Stimulated activated CD8-positive, alpha-beta memory T cell treated with anti-CD3 and anti-CD28 coated beads, Interleukin-15, amount 100 ng/mL, for 4 hours (primary cell): ENCODE measurements at places on chromosomes 7 and 10.

GRCh38 chr7:3892686-3893085 lies 591.6 kb downstream of the SDK1 start:
- DNase-seq, result no peak

GRCh38 chr10:61363006-61363405 lies 90.2 kb downstream of the TMEM26 start:
- DNase-seq, result no peak

- no peak for DNase-seq
Observed at GRCh38 chr7:77413861-77414424, 2.2 kb downstream of the GSAP start.

DNA sequence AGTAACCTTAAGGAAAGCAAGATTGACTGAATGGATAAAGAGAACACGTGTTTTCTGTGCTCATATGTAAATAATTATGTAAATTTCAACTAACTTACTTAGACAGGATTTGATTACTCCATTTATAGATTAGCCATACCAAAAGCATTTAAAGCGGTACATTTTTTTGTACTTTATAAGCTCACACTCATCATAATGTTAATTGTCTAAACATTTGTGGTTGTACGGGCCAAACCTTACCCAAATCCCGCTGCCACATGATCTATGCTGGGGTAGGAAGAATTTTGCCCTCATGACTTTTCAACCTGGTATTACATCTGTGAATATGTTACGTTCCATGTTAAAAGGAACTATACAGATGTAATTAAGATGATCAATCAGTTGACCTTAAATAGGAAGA lies 29.1 kb downstream of the MKX start:
- no peak for DNase-seq

DNA sequence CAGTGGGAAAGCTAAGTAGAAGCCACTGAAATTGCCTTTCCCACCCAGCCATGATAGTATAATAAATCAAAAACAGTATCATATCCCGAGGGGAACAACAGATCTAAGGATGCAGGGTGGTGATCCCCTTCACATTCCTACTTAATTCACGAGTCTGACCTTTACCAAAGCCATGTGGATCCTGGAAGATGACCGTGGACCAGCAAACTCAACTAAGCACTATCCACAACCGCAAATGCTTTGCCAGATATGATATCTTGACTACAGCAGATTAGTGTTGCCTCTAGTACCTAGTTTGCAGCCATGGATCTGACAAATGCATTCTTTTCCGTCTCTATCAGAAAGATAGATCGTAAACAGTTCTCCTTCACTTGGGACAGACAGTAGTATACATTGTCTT lies 67.3 kb upstream of the IL6 start:
- DNase-seq, result no peak

DNA sequence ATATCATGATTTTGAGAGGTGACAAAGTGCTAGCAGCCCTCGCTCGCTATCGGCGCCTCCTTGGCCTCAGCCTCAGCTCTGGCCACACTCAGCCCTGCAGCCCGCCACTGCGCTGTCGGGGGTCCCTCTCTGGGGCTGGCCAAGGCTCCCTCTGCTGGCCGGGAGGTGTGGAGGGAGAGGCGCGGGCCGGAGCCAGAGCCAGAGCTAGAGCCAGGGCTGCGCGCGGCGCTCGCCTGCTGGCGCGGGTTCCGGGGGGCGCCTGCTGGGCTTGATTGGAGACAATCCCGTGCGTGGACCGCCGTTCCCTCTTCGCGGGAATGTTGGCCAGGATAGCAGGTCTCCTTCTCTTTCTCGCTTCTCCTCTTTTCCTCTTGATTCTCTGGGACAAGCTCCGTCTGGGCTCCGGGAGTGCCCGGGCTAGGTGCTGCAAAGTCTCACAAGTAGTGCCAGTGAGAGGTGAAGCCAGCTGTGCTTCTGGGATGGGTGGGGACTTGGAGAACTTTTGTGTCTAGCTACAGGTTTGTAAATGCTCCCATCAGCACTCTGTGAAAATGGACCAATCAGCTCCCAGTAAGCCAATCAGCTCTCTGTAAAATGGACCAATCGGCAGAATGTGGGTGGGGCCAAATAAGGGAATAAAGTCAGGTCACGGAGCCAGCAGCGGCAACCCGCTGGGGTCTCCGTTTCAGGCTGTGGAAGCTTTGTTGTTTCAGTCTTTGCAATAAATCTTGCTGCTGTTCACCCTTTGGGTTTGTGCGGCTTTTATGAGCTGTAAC lies 43.4 kb upstream of the ELMO1 start:
- no peak for DNase-seq

DNA sequence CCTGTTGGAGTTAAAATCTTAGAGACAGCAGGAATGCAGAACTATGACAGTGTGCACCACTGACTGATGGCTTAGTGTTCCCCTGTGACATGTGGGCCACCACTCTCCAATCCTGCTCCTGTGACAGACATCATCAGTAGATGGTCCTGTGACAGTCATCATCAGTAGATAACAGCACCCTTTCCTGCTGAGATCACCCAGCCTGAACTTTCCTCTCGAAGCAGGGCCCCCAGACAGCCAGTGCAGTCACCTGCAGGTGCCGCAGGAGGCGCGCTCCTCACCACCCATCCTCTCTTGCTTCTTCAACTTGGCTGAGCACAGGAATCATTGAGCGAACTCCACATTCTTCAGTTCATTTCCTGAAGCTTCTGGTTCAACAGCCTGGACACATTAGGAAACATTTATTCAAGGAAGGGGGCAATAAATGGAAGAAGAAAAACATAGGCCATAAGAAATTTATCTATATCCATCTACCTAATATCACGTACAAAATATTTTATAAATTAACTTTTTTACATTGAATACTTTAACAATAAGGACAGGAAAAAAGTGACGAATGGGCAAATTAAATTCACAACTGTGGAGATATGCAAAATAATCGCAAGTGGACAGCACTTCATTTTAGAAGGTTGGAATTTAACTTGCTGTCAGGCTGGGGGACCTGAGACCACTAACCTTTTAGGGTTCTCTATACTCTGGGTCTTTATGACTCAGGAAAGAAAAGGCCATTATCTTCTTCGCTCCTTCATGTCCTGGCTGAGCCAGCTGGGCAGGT lies 32.0 kb upstream of the MKI67 start:
- no peak for DNase-seq

DNA sequence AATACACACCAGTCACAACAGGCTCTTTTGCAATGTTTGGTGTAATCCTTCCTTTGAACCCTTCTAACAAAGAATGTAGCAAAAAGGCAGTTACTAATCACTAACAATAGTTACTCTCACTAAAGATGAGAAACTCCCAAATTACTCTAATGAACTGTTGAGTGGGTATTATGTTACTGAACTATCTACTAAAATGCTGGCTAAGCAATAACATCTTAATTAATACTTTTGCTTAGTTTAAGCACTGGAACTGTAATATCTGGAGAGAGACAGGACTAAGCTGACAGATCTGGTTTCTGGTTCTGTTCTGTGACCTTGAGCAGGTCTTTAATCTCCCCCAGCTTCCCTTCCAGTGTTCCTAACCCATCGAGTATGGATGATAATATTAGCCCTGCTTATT lies 241.7 kb downstream of the CHCHD3 start:
- DNase-seq, result no peak

- no peak for DNase-seq
Observed at GRCh38 chr10:1290071-1290471, 233.9 kb downstream of the WDR37 start.

GRCh38 chr7:142401951-142402350 lies 144.1 kb upstream of the PRSS58 start:
- no peak for DNase-seq

- DNase-seq, result no peak
Observed at GRCh38 chr10:123408660-123409059, 254.5 kb downstream of the BUB3 start.

- DNase-seq, result no peak
Observed at GRCh38 chr7:116307253-116307652, 96.9 kb downstream of the TES start.

GRCh38 chr7:31074403-31075085 lies 22.4 kb downstream of the ADCYAP1R1 start:
- DNase-seq, result no peak

DNA sequence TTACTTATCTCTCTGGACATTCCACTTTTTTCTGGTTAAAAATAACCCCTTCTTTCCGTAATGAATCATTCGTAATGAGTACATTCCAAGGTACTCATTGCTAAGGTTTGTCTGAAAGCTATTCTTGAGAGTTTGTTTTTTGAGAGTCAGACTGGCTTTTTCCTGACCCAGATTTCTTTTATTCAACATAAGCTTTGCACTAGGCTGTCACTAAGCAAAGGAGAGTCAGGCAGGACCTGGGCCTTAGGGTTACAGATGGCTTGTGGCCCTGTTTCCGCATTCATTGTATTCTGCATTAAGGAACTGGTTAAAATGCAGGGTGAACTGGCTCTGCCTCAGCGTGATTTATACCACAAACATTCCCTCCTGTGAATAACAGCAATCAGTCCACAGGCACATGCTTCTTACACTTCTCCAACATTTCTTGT lies 84.1 kb downstream of the POM121L12 start:
- no peak for DNase-seq

DNA sequence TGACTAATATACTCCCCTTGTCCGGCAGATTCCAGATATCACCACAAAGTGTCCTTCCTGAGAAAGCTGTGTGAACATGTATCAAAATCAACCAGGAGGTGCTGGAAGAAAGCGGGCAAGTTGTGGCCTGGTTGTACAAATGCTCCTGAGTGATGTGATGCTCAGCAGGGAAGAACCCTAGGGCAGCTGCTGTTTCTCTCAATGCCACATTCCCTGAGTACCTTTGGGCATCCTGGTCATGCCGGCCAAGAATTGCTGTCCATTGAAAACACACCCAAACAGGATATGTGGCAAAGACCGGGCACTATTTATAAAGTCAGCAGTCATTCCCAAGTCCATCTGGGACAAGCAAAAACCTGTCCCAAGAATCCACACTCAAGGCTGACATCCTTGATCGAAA lies 7.8 kb upstream of the ADCY1 start:
- DNase-seq, result no peak

GRCh38 chr10:107232013-107232412 lies 67.5 kb upstream of the SORCS1 start:
- DNase-seq, result no peak

GRCh38 chr10:78619896-78620295 lies 448.9 kb upstream of the ZMIZ1 start:
- no peak for DNase-seq
